ENCODE measurements at places on chromosomes 6 and 20.

GRCh38 chr20:51563486-51564332, 21.2 kb upstream of the NFATC2 start:
- DNase-seq = no peak

DNA sequence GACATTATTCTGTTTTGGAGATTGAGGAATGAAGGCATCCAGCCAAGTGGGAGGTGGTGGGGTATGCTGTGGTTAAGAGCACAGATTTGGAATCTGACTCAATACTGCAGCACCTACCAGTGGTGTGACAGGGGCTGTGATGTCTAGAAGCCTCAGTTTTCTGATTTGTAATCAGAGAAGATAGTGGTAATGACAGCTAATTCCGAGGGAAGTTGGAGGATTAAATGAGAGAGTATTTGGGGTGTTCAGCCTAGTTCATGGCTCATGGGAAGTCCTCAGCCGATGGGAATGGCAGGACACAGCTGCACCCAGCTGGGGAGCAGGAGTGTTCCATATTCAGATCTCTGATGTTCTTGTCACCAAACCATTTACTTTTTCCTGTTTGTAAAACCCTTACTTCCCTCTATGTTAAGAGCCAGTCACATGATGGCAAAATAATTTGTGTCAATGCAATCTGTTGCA, 9.3 kb downstream of the SLC9A8 start:
- DNase-seq = no peak

DNA sequence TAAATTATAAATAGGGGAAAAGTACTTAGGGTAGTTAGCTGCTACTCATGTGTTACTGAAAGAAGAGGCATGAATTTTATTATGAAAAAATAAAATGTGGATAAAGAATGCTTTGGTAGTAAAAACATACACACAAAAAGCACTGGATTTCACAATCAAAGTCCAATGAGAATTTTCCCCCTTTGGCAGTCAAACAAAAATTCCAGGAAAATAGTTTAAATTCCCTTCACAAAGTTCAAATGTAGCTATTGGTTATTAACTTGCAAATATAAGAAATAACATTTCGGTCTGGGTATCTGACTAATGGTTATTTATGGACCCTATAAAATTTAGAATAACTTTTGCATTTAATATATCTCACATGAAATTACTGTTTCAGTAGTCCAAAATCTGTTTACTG, 210.4 kb downstream of the FOXC1 start:
- no peak for DNase-seq

DNA sequence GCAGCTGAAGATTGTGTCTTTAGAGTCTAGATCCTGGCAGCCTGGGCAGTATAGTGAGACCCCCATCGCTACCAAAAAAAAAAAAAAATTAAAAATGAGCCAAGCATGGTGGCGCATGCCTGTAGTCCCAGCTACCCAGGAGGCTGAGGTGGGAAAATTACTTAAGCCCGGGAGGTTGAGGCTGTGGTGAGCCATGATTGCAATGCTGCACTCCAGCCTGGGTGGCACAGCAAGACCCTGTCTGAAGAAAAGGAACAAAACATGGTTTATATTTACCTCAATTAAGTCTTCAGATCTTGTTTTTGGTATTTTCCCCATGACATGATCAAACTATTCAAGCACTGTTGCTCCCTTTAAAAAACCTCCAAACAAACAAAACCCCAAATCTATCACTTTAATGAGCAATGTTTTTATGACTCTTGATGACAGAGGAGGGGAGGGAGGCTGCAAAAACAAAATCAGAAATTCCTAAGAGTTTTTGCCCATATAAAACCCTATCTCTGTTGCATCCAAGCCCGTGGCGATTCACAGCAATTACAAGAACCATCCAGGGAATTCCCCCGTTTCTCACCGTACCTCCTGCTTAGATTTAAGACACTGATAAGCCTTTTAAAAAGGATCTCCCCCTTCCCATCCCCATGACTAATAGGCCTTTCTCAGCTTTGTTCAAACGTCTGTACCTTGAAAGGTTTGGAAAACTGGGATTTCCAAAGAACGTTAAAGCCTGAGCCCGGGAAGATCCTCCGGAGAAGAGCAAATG, 259.9 kb downstream of the BMP7 start:
- DNase-seq = no peak

- no peak for DNase-seq
Observed at GRCh38 chr6:107712237-107712664, 111.9 kb downstream of the SCML4 start.

- DNase-seq = no peak
Observed at GRCh38 chr6:129671442-129672340, 38.3 kb downstream of the ARHGAP18 start.

- no peak for DNase-seq
Observed at GRCh38 chr6:156771047-156771446, 6.1 kb upstream of the ARID1B start.

- no peak for DNase-seq
Observed at GRCh38 chr20:54219751-54220426, 12.0 kb downstream of the PFDN4 start.

- no peak for DNase-seq
Observed at GRCh38 chr20:6654513-6655252, 112.8 kb upstream of the BMP2 start.

- no peak for DNase-seq
Observed at GRCh38 chr20:57474816-57475215, 50.1 kb downstream of the CTCFL start.

GRCh38 chr6:127457456-127458064, 1.6 kb downstream of the KIAA0408 start:
- no peak for DNase-seq

GRCh38 chr6:20719980-20720379, 185.7 kb downstream of the CDKAL1 start:
- DNase-seq = no peak

GRCh38 chr20:4167261-4168021, 152.1 kb upstream of the RNF24 start:
- no peak for DNase-seq

GRCh38 chr6:106146852-106147351, 60.8 kb downstream of the PRDM1 start:
- no peak for DNase-seq

DNA sequence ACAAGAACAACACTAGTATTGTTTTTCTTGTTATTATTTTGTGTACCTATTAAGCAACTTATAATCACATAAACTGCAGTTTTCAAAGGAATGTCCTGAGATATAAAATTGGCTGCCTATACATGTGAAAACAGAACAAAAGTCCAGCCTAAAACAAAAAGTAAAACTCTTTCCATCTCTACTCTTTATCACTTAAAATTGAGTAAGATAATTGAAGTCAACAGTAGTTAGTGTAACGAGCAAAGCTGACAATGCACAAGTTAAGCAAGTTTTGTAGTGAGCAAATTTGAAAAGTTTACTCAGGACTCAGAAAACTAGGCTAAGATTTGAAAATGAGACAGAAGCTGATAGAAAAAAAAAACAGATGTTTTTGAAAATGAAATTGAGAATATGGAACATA, 941.4 kb upstream of the MAN1A1 start:
- no peak for DNase-seq

- no peak for DNase-seq
Observed at GRCh38 chr6:90497411-90497810, 89.5 kb downstream of the MAP3K7 start.

- no peak for DNase-seq
Observed at GRCh38 chr6:21188505-21189223, 404.9 kb upstream of the SOX4 start.

DNA sequence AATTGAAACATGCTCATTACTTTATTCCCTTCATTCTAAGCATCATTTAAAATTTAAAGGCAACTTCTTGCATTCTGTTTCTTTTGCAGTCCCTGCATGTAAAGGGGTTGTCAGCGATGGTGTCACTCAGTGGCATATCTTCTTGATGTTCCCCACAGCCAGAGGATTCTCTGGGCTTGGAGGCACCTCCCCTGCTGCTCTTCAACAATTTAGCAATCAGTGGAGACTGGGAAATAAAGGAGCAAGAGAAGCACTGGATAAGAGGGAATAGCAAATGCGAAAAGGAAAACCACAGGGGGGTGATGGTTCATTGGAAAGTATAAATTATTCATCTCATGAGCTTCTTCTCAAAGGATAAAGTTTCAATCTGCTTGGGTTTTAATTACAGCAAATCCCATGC, 30.7 kb upstream of the MC3R start:
- no peak for DNase-seq

DNA sequence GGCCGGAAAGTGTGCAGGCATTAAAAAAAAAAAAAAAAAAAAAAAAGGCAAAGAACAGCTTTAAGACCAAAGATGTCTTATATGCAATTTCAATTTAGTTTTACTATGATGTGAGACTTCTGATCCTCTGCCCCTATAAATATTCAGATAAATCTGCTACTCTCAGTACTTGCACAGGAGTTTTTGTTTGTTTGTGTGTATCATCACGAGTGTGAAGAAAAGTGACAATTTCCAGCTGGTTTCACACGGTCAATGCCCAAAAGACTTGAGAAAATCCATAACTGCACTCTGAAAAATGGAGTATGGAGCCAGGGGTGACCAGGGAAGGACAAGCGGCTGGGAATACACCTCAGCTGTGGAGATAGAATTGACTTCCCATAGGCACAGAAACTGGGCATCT, 757.7 kb downstream of the C6orf118 start:
- no peak for DNase-seq

DNA sequence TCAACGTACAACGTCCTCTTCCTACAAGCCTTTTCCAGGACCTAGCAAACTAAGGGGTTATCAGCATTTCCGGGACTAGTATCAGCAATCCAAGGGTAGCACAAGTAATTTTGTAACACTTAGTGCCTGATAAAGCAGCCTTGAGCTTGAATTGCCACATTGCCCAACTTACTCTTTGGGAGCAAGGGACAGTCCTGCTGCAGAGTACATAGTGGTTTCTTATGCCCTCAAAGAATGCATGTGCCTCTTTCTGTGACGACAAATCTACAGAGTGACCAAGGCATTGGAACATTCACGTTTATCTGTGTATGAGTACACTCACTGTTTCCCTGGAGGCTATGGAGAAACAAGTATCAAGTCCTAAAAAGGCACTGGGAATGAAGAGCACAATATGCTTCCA, 3.2 kb upstream of the ID4 start:
- no peak for DNase-seq

- DNase-seq = no peak
Observed at GRCh38 chr6:158480989-158481388, 78.9 kb upstream of the TMEM181 start.

DNA sequence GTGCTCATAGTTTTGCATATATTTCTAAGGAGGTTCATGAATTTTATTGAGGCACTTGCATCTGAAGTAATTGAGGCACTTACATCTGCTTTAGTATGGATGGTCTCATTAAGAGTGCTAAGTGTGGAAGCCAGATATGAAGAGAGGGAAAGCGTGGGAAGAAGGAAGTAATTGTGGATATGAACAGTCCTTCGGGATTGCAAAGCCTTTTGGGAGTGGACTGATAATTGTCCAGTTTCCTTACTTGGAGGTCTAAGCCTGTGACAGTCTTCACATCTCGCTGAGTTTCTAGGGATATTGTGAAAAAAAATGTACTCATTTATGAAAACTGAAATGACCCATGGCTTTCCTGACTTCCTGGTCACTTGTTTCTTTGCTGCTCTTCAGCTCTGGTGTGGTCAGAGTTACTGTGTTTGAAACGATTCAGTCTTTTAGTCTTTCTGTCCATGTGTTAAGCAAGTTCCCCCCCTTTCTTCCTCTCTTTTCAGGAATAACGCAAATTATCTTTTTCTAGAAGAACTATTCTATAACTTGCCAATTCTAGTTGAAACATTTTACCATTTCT, 137.3 kb downstream of the ZFAND3 start:
- DNase-seq = no peak

DNA sequence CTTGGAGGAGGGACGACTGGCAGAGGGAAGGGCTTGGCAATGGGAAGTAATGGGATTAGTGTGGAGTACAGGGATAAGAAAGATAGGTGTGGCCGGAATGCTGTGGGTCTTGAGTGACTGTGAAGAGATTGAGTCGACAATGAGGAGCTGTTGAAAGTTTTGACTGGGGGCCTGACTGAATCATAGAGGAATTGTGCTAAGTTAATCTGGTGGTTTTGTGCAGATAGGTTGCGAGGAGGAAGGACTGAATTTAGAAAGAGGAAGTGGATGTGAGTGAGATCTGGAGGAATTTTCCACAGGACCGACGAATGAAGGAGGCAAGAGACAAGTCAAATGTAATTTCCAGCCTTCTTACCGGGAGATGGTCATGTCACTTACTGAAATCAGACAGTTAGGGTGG, 143.9 kb upstream of the RALGAPA2 start:
- DNase-seq = no peak

DNA sequence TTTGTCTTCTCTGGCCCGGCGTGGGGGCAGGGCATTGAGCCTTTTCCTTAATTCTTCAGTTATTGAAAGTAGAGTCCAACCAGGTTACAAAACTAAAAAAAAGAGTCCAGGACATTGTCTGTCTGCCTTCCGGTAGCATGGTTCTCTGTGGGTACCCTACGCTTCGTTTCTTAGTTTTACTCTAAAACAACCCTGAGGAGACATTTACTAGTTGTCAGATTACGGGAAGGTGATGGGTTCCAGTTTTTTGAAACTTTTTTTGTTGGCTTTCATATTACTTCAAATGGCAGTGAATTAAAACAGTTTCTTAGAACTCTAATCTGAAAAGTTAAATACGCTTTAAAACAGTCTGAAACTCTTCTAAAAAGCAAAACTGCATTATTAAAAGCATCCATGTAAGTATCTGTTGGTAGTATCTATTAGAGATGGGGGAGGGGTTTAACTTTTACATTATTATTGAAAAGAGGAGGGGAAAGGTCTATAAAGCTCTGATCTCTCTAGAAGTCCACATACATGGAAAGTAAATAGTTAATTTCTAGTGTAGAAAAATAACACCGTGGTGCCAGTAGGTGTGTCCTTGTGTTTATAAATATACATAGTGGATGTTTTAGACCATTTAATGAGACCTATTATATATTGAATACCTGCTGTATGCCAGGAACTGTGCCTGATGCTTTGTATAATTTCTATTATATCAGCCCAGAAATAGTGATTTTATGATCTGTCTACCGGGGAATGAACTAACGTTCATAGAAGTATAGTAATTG, 2.2 kb downstream of the BICRAL start:
- no peak for DNase-seq

DNA sequence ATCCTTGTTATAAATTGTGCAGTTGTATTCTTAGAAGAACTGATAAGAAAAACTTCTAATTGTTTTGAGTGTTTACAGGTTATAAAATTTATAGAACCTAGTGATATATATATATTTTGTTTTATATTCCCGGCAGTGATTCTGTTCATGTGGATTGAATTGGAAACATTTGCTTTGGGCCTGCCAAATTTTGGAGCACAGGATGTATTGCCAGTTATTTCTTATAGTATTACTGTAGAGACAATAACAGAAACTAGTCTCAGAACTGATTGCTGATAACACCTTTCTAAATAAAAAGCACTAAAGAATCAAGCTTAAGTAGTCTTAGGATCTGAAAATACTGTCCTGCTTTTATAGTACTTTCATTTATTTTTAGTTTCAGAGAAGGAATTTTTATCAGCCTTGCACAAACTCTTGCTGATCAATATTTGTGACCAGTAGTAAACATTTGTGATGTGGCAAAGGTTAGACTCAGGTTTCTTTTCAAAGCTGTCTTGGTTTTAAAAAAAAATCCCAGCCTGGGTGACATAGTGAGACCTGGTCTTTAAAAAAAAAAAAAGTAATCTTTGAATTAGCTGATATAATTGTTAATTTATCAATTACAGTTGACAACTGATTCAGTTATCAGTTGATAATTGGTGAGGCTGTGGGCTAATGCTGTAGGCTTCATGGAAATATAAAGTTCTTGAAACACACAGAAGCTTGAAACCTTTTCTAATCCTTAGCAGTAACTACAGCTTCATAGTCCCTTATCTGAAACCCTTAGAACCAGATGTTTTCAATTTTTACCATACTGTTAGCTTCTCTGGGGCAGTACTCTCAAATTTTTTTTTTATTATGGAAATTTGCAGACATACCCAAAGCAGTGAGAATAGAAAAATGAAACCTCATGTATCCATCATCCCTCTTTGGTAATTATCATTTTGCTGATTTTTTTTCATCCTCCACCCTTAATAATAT, 42.4 kb downstream of the RNGTT start:
- DNase-seq = no peak
